Activated CD4-positive, alpha-beta memory T cell treated with anti-CD3 and anti-CD28 coated beads for 36 hours (primary cell): ENCODE measurements at places on chromosomes 6 and 20. TPM values are rescaled to one million over a fixed set of nuclear protein-coding genes. Genes with fewer than 3 reads are reported as not detected.

Gene PRPF6
- total RNA-seq = 63.1 TPM

Gene CAGE1
- total RNA-seq = 0.12 TPM

Gene TMEM14C
- 87.6 TPM for total RNA-seq

Gene HLA-DQB2
- total RNA-seq = not detected

Gene TREM2
- not detected for total RNA-seq

Gene MEI4
- not detected for total RNA-seq

DNA sequence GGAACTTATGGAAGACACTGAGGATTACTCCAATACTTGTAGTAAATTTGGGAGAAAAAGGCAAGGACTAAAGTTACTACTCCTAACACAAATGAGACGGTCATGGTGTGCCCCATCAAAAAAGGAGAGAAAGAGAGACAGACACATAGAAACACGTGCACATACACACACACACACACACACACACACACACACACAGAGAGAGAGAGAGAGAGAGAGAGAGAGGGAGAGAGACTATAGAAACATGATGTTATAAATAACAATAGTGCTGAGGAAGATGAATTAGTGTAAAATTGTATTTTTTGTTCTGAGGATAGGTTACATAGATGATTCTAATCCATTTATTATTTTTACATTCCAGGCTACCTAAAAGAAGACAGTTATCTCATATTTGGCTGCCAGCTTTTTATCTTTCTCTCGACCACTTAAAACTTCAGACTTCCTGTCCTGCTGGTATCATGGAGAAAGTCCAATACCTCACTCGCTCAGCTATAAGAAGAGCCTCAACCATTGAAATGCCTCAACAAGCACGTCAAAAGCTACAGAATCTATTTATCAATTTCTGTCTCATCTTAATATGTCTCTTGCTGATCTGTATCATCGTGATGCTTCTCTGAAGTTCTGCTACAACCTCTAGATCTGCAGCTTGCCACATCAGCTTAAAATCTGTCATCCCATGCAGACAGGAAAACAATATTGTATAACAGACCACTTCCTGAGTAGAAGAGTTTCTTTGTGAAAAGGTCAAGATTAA is 10.5 kb downstream of the PLN start:
- DNase-seq = peak; percentile 22

GRCh38 chr6:168319279-168320111 is at the start of gene DACT2:
TSS of gene DACT2 (minus strand) at chr6:168319777. CDS start at chr6:168319633, 144 bp downstream.
- no peak for DNase-seq

GRCh38 chr20:63196768-63197470 is 19.0 kb downstream of the YTHDF1 start:
- no peak for DNase-seq

DNA sequence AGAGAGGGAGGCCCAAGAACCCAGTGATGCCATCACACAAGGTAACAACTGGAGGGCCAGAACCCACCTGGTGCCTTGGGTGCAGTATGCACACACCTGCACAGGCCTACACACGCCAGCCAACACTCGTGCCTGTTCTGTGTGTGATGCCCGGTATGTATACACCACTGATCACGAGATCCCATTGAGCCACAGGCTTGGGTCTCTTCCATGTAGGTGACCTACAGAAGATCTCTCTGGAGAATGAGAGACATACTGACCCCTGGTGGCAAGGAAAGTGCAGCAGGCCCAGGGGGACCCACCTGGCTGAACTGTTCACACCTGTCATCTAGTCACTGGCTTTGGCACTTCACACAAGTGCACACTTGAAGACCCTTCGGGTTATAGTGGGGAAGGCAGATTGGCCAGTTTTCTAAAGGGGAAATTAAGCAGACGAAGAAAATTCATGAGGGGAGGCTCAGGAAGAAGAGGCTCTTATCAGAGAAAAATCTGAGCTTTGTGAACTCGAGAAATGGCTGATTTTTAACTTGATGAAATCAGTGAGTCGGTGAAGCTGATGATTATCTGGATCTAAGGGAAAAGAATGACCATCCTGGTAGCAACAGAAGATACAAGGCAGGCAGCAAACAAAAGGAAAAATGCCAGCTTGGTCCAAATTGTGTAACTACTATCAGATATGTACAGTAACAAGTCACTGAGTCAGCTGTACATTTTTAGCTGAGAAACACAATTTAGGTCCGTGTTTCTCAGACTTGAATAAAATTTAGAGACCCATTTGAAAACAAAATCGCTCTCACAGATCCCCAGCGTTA is 69.1 kb upstream of the PBOV1 start:
- peak; percentile 60 for DNase-seq

GRCh38 chr6:11315743-11316437 is 83.4 kb upstream of the NEDD9 start:
- DNase-seq = no peak

GRCh38 chr6:146224449-146224848 is 195.6 kb downstream of the GRM1 start:
- DNase-seq = no peak

DNA sequence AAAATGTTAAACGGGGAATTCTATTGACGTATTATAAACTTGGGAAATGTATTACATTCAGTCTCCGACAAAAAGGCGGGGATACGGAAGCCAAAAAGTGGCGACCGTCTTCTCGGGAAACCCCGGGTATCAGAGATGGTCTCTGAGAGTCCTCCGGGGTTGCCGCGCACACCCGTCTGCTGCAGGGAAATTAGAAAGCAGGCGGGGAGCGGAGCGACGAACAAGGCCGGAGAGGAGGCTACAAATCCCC is 1.5 kb downstream of the SALL4 start:
- DNase-seq = peak; percentile 10

DNA sequence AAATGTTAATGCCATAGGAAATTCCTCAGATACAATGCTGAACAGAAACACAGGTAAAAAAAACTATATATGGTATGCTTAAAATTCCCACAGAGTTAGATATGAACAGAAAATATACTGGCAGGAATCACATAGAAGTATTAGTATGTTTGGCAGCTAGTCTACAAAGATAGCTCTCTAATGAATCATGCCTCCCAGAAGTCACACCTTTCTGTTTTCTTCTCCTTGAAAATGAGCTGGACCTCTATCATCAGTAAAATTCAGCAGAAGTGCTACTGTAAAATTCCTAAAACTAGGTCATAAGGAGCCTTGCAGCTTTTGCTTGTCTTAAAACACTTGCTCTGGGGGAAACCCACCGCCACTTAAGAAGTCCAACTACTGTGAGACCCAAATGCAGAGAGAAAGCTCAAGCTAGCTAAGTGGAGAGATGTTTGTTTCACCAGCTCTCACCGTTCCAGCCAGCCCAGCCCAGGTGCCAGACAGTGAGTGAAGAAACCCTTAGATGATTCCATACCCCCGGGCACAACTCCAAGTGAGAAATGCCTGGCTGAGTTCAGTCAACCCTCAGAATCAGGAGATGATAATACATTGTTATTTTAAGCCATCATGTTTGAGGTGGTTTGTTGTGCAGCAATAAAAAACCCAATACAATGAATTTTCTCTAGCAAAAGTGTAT is 43.0 kb downstream of the TSPYL4 start:
- no peak for DNase-seq

- DNase-seq = no peak
These were observed 41.6 kb downstream of the FLRT3 start for GRCh38 chr20:14295770-14296309.

- DNase-seq = no peak
These were observed 332.4 kb downstream of the HACE1 start for GRCh38 chr6:104527311-104527710.

- peak; percentile 13 for DNase-seq
These were observed 10.4 kb downstream of the TRIM31 start for GRCh38 chr6:30102414-30102969.

- DNase-seq = no peak
These were observed 39.0 kb upstream of the MDFI start for GRCh38 chr6:41599015-41599851.

DNA sequence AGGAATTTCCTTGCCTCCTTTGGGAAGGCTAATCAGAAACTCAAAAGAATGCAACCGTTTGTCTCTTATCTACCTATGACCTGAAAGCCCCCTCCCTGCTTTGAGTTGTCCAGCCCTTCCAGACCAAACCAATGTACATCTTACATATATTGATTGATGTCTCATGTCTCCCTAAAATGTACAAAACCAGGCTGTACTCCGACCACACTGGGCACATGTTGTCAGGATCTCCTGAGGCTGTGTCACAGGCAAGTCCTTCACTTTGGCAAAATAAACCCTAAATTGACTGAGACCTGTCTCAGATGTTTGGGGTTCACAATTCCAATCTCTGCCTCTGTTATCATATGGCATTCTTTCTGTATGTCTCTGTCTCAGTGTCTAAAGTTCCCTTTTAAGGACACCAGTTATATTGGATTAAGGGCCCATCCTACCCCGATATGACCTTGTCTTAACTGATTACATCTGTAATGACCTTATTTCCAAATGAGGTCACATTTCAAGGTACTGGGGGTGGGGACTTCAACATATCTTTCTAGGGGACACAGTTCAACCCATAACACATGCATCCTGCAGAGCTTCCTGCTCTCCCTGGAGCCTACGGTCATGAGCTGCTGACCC is 513.5 kb upstream of the JARID2 start:
- DNase-seq = no peak

GRCh38 chr20:62553136-62553837 is 77.5 kb upstream of the GATA5 start:
- DNase-seq = no peak

DNA sequence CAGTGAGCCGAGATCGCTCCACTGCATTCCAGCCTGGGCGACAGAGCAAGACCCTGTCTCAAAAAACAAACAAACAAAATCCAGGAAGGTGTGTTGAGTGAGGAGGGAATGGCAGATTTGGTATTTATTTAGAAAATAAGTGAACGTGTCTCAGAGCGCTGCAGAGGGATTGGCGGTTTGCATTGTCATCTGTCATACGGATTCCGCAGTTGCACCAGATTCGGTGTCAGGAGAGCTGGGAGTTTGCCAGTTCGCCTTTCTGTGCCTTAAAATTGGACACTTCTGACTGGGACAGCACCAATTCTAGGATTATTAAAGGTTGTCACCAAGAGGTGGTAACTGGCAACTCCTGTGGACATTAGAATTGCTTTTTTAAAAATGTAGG is 912 bp downstream of the SNRNP48 start:
- no peak for DNase-seq

GRCh38 chr20:25675161-25675560 is 21.5 kb downstream of the ZNF337 start:
- DNase-seq = no peak

- no peak for DNase-seq
These were observed 1.6 kb downstream of the DSP start for GRCh38 chr6:7542874-7543624.

GRCh38 chr6:4316867-4317400 is 181.6 kb upstream of the ECI2 start:
- DNase-seq = no peak

DNA sequence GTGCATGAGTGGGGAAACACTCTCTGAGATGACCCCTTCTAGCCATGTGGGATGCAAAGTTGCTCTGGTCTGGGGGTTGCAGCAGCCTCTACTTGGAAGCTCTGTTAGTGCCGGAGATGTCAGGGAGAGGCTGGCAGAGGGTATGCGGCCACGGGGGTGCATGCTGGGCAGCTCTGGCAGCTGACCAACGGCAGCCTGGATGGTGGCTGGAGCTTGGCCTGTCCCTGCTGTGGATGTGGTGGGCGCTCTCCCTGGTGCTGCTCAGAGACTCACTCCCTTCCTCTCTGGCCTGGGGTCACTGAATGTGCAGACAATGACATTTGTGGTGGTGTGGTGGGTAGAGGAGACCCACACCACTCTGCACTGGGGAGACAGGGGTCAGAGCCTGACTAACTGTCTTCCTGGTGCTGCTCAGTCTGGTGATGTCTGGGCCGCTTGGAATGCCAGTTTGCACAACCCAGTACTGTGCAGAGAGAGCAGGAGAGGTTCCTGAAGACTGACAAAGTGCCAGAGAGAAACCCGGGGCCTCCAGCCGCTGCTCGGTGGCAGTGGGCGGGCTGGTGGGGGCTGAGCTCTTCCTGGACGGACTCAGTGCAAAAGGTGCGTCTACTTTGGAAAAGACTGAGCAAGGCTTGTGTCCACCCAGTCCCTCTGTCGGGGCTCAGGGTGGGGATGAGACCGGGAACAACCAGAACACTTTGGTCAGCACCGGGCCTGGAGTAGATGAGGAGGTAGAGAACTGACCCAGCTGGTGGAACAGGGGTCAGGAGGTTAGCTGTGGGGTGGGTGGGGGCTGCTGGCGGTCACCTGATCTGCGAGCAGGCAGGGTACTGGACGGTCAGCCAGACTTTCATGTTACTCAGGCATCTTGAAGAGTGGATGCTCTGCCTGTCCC is 2.7 kb downstream of the MYT1 start:
- DNase-seq = no peak

DNA sequence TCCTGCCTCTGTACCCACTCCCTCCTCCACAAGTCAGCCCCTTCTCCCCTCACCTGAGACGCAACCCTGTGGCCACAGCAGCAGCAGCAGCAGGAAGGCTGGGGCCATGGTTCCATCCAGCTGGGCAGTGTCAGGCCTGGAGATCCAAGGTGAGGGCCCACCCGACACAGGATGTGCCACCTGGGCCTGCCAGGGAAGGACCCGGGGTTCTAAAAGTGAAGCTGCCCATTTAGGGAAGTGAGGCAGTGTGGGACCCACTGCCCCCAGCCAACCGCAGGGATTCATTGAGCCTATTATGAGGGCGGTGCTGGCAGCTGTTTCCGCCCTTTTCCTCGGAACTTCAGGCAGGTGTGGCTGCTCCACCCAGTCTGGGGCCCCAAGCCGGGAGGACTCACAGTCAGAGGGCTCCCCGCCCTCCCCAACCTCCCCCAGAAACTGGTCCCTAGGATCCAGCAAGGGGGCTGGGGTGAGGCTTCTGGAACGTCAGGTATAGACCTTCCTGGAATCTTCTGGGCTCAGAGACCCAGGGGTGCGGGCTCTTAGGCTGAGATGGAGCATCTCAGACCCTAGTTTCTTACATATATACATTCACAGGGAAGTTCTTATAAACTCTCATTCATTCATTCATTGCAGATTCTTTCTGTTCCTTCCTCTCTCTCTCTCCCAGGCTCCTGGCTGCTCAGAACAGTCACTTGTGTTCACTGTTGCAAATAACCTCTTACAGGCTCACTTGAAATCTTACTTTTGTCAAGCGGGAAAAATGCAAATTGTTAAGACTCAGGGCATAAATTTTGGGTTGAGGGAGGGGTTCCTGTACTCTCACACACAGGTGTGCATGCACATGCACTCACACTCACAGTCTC is at the start of gene TREML2:
Gene TREML2 (minus strand): TSS at position 249 of the 863 bp plus-strand sequence. CDS start 141 bp downstream, at position 108.
- peak; percentile 66 for DNase-seq

GRCh38 chr6:110552901-110553641 is 76.7 kb upstream of the SLC22A16 start:
- DNase-seq = no peak

DNA sequence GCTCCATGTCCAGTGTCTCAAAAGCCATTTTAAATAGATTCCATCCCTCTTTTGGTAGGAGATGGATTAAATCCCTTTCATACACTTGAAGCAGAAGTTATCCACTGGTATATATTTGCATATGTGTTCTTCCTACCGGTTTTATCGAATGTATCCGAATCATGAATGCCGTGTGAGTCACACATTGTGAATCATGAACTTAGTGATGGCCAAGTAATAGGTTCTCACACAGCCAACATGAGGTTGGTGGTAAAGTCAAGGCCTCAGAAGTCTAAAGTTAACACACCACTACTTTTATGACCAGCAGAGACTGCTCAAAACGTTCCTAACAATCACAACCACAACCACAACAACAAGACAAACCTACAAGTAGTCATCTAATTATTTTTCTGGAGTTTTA is 345.5 kb downstream of the THBS2 start:
- no peak for DNase-seq

- DNase-seq = no peak
These were observed 111.0 kb downstream of the TBXT start for GRCh38 chr6:166056637-166057036.

GRCh38 chr6:91299544-91300491 is 712.9 kb upstream of the MAP3K7 start:
- no peak for DNase-seq
